Astrocyte (in vitro differentiated cells and primary cell): ENCODE measurements at places on chromosomes 6 and 20.

DNA sequence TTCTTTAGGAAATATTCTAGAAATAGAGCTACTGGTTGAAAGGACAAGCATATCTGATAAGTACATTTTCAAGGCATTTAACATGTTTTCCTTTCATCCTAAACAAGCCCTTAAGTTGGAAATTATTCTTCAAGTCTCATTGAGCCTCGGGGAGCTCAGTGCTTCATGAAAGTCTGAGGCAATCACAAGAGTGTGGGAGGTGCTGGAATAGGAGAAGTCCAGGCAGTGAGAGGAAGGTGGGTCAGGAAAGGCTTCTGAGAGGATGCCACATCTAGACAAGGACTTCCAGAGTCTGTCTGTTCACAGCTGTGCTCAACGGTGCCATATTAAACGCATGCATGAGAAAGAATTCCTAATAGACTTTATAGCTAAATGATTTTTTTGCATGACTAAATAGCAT lies 69.8 kb downstream of the CD83 start:
- no peak for DNase-seq

- no peak for DNase-seq
These were observed 100.6 kb upstream of the DUSP22 start for GRCh38 chr6:191487-192312.

- no peak for DNase-seq
These were observed 108.4 kb upstream of the SLC22A23 start for GRCh38 chr6:3565291-3565690.

GRCh38 chr6:156786652-156787051 lies 9.5 kb downstream of the ARID1B start:
- DNase-seq, result no peak

- DNase-seq, result no peak
These were observed 262.0 kb upstream of the JAG1 start for GRCh38 chr20:10935658-10936402.

DNA sequence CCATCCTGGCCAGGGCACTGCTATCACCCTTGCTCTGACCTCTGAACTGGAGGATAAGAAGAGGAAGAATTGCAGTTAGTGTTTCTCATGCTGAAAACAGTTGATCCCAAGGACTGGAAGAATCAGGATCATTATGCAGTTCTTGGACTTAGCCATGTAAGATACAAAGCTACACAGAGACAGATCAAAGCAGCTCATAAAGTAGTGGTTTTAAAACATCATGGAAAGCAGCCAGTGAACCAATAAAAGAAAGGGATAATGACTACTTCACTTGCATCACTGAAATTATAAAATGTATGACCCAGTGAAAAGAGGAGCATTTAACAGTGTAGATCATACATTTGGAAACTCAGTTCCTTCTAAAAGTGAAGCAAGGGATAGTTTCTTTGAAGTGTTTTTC lies 47.7 kb downstream of the DNAH8 start:
- no peak for DNase-seq

DNA sequence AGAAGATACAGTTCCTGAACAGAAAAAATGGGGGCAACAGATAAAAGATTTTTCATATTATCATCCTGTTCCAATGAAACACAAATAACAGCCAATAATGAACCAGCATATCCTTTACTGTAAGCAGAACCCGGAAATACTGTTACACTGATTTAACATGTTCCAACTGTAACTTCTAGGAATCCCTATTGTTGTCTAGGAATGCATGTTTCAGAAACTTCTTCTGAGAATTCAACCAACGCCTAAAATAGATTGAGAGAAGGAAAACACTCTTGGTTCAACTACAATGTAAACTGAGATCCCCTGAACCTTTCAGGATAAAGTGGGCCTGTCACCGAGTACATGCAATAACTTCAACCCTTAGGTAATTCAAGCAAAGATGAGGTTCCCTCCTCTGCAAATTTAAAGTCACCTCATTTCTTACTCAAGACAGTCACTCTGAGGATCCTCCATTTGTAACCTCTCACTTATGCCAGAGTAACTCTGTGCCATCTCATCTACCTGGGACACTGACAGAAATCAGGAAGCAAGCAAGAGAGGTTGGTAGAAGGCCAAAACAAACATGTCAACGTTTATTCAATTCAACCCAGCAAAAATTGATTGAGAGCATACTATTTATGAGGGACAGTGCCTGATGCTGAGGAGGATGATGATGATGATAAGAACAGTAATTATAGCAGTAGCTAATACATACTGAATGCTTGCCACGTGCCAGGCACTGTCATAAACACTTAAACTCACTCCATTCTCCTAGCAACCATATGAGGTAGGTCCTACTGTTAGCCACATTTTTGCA lies 14.1 kb downstream of the UBE3D start:
- no peak for DNase-seq

DNA sequence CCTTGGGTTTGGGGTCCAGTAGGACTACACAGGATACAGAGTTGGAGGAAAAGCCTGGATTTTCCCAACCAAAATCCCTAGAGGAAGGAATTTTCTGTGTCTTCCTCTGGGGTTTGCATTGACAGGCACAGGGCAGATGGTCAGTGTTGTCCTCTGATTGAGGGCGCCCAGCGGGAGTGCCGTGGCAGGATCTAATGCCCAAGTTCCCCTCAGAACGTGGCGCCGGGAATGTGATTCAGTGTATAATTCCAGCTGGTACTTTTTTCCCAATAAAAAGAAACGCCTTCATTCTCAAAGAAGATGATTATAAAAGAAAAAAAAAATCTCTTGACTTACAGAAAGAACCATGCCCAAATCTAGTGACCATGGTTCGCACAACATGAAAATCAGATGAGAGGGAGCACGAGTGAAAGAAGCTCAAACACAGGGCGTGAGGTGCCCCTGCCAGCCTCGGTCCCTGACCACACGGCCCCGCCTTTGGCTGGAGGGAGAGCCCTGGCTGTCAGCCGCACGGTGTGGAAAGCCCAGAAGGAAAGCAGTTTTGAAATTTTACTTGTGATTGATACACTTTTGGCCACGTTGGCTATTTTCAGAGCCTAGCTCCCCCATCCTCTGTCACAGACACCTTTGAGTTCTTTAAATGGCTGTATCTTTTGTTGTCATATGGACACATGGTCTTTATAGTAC lies 31.6 kb downstream of the VEGFA start:
- no peak for DNase-seq

- DNase-seq, result peak; percentile 22
These were observed at the start of gene ELOVL2 for GRCh38 chr6:11043961-11044711. Gene ELOVL2 (minus strand): TSS chr6:11044305. CDS start chr6:11044230, 75 bp downstream.
